ENCODE measurements at places on chromosomes 3 and 15. TPM values are rescaled to one million over a fixed set of nuclear protein-coding genes. Genes with fewer than 3 reads are reported as not detected.

Gene SOX14
- total RNA-seq: not detected

Gene SERINC4
- total RNA-seq: not detected

Gene SLC2A2
- total RNA-seq: not detected

Gene CERS3
- total RNA-seq: not detected

Gene DNASE1L3
- 111 TPM for total RNA-seq

DNA sequence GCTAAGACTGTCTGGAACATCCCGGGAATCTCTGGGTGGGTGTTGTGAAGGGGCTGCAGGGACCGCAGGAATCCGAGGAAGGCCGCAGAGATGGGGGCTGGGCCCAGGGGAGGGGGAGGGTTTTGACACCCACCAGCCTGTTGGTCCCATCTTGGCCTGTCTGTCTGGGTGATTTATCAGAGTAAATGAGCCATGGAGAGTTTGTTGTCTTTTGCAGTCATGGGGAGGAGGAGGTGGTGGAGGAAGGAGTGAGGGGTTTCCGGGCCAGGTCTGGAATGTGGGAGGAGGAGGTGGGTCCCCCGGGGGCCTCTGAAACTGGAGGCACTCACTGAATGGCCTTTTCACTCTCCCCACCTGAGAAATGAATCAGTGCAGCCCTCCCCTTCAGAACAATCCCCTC lies 11.5 kb downstream of the SEMA3F start:
- peak overlapping the region; percentile 82 for H3K27ac ChIP-seq
- no peaks in the 10 kb centered on the region for H3K36me3 ChIP-seq
- DNase-seq: no peak
- H3K27me3 ChIP-seq: no peaks in the 10 kb centered on the region
- H3K4me3 ChIP-seq: no peak overlapping the region

- no peak for DNase-seq
- no peaks in the 10 kb centered on the region for H3K4me1 ChIP-seq
- no peak overlapping the region for H3K4me3 ChIP-seq
- H3K27ac ChIP-seq: no peak overlapping the region
These were observed 149.6 kb downstream of the RORA start for GRCh38 chr15:61079529-61079928.

All from spleen (tissue), 13 donors.